AG09309 (cell line): ENCODE measurements at places on chromosomes 5 and 9.

GRCh38 chr5:51347704-51348103 is 35.5 kb upstream of the ISL1 start:
- DNase-seq = no peak

DNA sequence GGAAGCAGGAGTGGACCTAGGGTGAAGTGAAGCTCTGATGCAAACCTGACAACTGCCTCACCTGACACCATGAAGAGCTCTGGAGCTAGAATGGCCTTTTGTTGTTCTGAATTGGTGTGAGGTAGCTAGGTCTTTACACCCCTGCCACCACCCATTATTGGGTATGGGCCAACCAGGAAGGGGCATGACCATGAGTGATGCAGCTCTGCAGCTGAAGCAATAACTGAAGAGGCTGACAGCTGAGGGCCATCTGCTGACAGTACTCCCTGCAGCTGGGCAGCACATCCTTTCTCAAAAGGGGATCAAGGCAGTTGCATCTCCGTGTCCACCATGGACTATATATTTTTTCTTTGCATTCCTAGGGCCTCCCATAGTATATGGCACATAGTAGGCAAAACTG is 87.0 kb upstream of the TLE1 start:
- no peak for DNase-seq

DNA sequence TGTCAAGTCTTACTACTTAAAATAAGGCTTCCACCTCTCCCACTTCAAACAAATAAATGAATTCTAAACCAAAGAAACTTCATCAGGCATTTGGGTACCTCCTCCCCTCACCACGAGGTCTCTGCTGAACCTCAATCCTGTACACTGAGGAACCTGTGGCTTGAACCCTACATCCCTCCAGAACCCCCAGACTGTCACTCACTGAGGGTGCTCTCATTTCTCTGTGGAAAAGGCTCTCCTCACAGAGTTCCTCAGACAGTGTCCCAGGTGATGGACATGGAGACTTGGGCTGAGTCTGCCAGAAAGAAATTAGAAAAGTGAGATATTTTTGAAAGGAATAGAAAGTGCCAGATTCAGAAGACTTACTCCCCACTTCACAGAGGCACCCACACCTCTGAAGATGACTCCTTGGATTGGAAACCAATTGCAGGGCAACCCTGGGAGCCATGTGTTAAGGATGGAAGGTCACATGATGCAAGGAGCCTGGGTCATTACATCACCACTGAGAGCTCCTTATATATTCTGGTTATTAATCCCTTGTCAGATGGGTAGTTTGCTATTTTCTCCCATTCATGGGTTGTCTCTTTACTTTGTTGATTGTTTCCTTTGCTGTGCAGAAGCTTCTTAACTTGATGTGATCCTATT is 19.8 kb downstream of the MLANA start:
- DNase-seq = no peak

DNA sequence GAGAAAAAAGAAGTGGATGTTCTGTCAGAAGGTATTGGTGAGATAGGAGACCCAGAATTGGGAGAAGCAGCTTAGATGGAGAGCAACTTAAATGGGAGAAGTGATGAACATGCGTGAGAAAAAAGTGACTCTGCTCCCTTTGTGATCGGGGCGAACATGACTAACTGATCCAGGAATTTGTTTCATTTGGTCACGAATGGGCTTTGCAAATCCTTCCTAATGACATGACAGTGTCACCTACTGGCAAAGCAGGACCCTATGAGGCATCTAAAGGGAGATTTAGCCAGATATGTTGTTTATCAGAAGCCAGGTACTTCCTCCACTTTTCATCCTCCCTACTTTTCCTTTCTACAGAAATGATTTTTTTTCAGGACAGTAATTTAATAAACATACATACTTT is 787.4 kb upstream of the RGMB start:
- DNase-seq = peak; percentile 28
